ENCODE measurements at places on chromosomes 7 and 10.

DNA sequence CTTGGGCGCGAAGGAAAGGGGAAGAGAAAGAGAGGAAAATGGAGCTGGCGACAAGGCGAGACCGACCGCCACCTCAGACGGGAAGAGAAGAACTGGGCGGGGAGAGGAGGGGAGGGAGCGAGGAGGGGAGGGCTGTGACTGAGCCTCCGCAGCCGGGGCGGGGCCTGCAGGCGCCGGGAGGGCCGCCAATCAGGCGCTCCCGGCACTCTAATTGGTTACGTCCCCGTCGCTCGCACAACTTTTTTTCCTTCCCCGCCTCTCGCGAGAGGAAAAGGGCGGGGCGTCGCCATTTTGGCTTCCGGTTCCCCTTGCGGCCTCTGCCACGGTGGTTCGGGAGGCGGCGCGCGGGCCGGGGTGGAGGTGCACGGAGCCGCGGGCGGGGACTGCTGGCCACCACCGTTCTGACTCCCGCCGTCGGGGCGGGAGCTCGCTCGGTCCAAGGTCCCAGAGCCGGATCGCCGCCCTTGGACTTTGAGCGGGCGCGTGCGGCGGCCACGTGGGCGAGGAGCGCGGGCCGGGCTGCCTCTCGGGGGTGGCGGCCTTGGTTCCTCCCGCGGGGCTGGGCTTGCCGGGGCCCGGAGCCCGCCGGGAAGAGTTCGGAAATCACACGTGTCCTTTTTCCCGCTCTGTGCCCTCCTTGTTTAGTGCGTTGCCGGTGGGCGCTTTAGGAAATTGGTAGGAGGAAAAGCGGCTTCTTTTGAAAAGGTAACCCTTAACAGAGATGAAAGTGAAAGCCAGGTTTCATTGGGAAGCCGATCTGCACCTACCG, at the start of gene GDI2:
TSS of gene GDI2 (minus strand) at position 94 of the 769 bp plus-strand sequence. CDS start 176 bp downstream, outside the sequence.
- DNase-seq: peak; percentile 100

DNA sequence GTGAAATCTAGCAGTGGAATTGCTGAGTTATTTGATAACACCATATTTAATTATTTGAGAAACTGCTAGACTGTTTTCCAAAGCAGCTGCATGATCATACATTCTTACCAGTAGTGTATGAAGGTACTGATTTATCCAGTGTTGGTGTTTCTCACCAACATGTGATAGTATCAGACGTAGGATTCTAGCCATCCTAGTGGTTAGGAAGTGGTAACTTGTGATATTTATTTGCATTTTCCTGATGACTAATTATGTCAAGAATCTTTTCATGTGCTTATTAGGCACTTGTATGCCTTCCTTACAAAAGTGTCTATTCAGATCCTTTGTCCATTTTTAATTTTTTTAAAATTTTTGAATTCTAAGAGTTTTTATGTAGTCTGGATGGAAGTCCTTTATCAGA, 54.2 kb upstream of the PLXDC2 start:
- no peak for DNase-seq

DNA sequence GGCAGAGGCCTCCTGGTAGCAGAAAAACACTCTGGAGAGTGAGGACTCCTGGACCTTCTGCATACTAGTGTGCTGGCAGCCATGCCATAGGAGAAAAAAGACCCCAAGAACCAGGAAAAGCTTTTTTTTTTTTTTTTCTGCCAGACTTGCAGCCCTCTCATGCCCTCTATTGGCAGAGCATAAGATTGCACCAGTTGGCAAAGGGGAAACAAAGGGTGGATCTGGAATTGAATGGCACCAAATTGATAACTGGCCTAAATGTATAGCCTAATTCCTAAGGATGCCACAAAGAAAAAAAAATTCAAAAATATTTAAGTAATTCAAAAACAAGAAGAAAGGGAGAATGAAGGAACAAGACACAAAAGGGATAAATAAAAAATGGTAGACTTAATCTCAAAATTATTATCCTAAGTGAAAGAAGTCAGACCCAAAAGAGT, 112.5 kb upstream of the GHITM start:
- DNase-seq: peak; percentile 8

DNA sequence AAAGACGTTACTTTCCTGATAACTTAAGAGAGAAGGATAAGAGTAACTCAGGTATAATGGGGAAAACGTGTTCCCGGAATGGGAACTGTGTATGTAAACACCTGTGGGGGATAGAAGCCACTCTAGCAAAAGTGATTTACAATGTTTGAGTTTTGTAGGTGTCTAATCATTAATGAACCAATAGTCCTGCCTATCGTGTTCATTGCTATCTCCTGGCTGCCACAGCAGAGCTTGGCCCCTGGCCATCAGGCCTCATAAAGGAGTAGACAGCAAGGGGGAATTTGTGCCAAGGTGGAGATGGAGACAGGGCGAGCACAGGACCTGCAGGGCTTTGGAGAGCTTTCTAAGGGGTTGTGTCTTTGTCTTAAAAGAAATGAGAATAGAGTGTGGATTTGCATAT, 102.1 kb downstream of the GAD2 start:
- no peak for DNase-seq

DNA sequence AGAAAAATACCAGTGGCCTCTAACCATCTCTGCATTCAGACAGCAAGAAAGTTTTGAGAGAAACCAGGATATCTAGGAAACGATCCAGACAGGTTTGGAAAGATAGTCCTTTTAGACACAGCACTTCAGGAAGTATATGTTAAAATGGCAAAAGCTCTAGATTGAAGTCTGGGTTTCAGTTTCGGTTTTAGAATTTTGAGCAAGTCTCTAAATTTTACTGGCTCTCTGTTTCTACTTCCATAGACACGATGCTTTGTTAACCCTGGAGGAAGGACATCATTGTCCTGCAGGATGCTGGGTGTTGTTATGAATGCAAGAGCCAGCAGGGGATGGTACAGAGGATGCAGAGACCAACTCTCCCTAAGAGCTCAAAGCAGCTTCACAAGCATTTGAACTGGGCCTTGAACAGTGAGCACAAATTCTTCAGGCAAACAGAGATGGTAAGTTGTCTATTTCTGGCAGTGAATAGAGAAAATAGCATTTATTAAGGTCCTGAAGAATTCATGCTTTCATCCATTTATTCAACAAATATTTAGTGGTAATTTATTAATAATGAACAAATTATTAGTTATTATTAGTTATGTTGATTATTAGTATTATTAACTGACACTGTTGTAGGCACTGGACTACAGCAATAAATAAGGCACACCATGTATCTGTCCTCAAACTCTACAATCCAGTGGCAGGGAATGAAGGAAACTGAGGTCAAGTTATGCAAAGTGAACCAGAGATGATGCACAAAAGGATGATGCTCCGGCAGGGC, 152.7 kb upstream of the NRP1 start:
- no peak for DNase-seq

- DNase-seq: no peak
Observed at GRCh38 chr10:77029777-77030717, 607.6 kb downstream of the KCNMA1 start.

- peak; percentile 54 for DNase-seq
Observed at GRCh38 chr7:121547544-121548092, 151.5 kb upstream of the FAM3C start.

GRCh38 chr10:61108915-61109314, 164.9 kb upstream of the RHOBTB1 start:
- no peak for DNase-seq

- DNase-seq: no peak
Observed at GRCh38 chr7:127907110-127908040, 123.9 kb downstream of the LRRC4 start.

DNA sequence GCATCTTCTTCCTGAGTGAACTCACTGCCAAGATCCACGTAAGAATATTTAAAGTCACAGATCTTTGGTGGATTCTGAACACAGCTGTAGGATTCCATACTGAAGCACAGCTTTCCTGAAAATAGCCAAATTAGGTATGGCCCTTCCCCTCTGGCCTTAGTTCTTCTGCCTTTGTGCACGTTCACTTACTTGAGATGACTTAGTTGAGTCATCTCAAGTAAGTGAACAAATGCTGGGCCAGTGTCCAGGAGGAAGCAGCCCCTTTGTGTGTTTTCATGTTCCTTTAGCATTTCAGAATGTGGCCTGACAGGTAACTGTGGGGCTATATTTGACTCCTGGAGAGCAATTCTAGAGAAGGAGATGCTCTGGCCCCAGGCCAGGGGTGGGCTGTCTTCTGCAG, 51.5 kb downstream of the CCNY start:
- no peak for DNase-seq
